ENCODE measurements at places on chromosomes 3 and 15.

DNA sequence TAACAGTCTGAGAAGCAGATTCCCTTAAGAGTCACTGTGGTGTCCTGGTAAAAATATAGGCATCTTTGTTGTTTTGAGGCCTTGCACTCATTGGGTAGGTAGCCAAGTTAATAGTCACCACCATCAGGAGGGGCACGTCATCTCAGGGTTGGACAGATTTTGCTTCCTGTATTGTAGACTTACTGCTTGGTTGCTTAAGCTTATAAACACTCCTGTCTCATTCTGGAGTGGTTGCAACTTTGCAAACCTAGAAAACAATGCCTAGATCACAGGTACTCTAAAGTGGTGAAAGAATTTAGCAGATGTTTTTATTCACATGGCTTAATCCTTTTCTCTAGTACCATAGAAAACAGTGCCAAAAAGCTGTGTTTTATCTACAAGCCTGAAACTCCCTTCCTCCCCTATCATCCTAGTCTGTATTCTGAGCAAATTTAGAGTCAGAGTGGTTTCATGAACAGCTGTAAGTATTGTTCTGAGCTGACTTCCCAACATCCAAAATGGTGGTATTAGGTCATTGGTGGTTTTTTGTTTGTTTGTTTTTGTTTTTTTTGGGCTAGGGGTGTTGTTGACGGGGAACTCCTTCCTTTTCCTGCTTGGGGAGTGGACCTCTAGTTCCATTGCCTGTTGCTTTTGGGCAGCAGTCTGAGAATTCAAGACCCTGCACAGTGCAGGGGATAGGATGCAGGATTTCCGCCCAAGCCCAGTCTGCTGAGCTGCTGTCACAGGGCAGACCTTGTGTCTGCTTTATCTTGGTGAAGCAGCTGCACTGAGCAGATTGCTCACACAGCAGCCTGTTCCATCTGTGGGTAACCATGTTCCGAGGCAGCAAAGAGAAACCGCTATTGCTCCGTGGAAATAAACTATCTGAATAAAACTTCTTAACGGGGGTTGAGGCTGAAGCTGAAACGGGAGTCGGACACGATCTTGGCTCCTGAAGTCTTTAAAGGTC lies 202.0 kb downstream of the AKAP13 start:
- DNase-seq: no peak

DNA sequence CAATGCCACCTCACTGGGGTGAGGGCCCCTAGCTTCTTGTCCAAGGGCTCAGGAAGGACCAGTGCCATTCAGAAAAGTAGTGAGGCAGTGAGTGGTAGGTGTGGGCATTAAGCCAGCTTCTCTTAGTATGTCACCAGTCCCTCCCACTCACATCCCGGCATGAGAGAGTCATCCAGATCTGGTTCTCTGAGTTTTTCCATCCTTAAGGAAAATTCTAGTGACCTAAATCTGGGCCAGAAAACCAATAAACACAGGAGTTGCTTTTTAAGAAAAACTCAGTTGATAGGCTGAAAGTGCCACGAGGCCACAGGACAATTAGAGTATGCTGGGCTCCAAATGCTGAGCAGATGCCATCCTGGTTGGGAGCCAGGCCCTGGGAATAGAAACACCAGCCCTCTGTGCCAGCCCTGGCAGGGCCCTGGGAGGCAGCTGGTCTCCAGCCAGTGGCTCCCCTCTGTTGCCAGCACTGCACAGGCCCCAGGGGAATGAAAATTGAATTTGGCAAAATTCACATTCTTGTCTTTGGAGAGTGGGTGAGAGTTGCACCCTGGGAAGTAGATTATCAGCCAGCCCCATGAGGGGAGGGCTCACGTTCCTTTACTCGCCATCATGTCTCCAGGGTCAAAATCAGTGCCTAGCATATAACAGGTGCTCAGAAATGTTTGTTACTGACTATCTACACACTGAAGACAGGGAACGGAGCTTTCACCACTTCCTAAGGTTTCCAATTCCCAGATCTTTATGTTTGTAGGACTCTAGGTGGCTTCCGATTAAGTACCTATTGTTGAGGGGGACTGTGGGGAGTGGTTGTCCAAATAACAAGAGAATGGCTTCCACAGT lies 52.8 kb downstream of the FAM43A start:
- no peak for DNase-seq

GRCh38 chr15:28923726-28924280 lies 38.0 kb downstream of the APBA2 start:
- DNase-seq: no peak

DNA sequence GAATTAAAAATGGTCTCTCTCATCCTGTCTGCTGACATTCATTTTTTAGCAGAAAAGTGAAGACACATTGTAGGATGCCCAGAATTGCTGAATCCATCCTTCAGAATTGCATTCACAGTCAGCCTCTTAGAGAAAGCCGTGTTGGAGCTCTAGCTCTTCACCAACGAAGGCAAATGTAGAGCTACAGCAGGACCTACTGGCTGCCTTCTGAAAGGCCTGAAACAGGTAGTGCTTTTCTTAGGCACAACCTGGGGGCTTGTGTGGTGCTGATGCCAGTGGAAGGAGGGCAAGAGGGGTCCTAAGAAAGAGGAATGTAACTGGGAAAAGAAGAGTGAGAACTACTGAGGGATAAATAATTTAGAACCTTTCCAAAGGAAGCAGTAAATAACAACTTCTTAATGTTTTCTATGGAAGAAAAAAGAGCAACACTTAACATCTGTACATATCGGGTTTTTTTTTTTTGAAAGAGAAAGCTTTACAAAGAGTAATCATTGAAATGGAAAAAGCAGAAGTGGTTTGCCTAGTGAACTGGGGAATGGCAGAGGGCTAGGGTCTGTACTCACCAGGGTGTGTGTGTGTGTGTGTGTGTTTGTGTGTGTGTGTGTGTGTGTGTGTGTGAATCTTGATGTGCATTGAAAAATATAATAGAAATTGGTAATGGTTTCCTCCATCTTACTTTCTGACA lies 297.8 kb downstream of the SATB1 start:
- DNase-seq: no peak

- DNase-seq: no peak
These were observed 80.1 kb downstream of the SATB1 start for GRCh38 chr3:18345015-18345367.

GRCh38 chr15:96218623-96219455 lies 111.7 kb upstream of the NR2F2 start:
- no peak for DNase-seq

DNA sequence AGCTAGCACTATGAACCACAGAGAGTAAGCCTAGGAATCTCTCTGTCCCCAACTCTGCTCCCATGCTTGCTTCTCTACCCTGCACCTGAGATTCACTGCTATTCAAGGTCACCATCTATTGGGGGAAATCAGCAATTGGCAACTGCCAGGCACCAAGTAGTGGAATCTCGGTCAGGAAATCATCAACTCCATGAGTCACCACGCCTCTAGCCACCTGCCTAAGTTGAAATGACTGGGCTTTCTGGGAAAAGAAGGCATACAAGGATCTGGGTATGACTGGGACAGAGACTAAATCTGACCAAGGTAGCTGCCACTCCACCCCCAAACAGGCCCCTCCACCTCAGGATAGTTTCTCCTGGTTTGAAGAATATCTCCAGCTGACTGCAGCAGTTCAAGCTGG lies 464.1 kb upstream of the CBLB start:
- peak; percentile 71 for DNase-seq

GRCh38 chr3:177835008-177835407 lies 637.7 kb upstream of the TBL1XR1 start:
- DNase-seq: peak; percentile 84
